Activated CD4-positive, alpha-beta T cell treated with anti-CD3 and anti-CD28 coated beads, Interleukin-2, amount 10 ng/mL, durations not matched to agents 7 days and 5 days (primary cell): ENCODE measurements at places on chromosomes 2 and 18. TPM values are rescaled to one million over a fixed set of nuclear protein-coding genes. Genes with fewer than 3 reads are reported as not detected.
A peak's percentile ranks its signal among the peaks of the same experiment; 100 is the strongest.

Gene PSMG2
- total RNA-seq, result 112 TPM

Gene OST4
- 309 TPM for total RNA-seq

Gene SERPINB4
- not detected for total RNA-seq

Gene SKA1
- 44.1 TPM for total RNA-seq

Gene TXNDC2
- total RNA-seq, result not detected

Gene KYNU
- total RNA-seq, result not detected

Gene MGAT4A
- total RNA-seq, result 109 TPM

Gene RASGRP3
- total RNA-seq, result 11.8 TPM

Gene TEX44
- not detected for total RNA-seq

- no peak overlapping the region for H3K4me3 ChIP-seq
- H3K27me3 ChIP-seq, result peaks cover 46% of the 10 kb centered on the region
Observed at GRCh38 chr2:231001921-231002320, 6.0 kb downstream of the SPATA3 start.

- DNase-seq, result no peak
- no peak overlapping the region for H3K27ac ChIP-seq
- peaks cover 26% of the 10 kb centered on the region for H3K4me1 ChIP-seq
- H3K27me3 ChIP-seq, result no peaks in the 10 kb centered on the region
- peaks cover 2% of the 10 kb centered on the region for H3K36me3 ChIP-seq
Observed at GRCh38 chr2:31940920-31941319, 69.9 kb downstream of the MEMO1 start.

DNA sequence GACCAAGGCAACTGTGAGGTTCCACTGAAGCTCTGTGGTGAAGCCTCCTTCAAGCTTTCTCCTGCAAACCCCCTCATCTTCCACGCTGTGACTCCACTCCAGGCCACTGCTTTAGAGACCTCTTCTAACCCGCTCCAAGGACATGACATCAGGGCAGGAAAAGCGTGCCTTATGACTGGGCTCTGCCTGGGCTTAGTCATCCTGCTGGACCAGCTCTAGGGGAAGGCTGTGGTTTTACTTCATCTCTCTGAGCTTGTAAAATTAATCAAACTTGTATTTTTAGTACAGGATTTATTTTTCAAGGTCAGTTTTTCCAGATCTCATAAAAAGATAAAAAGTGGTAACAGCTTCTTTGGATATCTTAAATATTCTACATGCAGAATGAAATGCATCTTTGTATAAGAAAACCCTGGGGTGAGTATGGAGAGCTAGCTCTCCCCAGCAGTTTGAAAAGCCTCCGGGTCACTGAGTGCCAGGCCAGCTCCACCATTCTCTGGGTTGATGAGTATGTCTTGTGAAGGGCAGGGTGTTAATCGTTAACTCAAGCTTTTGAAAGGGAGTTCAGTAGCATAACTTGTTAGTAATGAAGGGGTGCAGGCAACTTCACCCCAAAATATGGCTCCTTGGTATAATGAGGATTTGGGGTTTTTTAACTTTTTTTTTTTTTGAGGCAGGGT lies 33.1 kb upstream of the YPEL5 start:
- H3K4me3 ChIP-seq, result no peak overlapping the region
- H3K4me1 ChIP-seq, result peaks cover 4% of the 10 kb centered on the region
- no peaks in the 10 kb centered on the region for H3K27me3 ChIP-seq
- H3K36me3 ChIP-seq, result no peaks in the 10 kb centered on the region

GRCh38 chr2:104867813-104868504 lies 14.0 kb downstream of the POU3F3 start:
- H3K27me3 ChIP-seq, result peaks cover 93% of the 10 kb centered on the region
- peaks cover 13% of the 10 kb centered on the region for H3K4me1 ChIP-seq
- H3K4me3 ChIP-seq, result no peak overlapping the region
- no peaks in the 10 kb centered on the region for H3K36me3 ChIP-seq
- H3K27ac ChIP-seq, result no peak overlapping the region
- no peak for DNase-seq

- no peaks in the 10 kb centered on the region for H3K36me3 ChIP-seq
- no peak overlapping the region for H3K4me3 ChIP-seq
- no peaks in the 10 kb centered on the region for H3K27me3 ChIP-seq
- no peak for DNase-seq
Observed at GRCh38 chr18:49127471-49128190, 176.9 kb upstream of the SMAD7 start.

GRCh38 chr18:3652380-3653262 lies 202.6 kb downstream of the TGIF1 start:
- no peaks in the 10 kb centered on the region for H3K27me3 ChIP-seq
- H3K4me1 ChIP-seq, result peaks cover 29% of the 10 kb centered on the region
- H3K27ac ChIP-seq, result no peak overlapping the region
- no peak overlapping the region for H3K4me3 ChIP-seq
- H3K36me3 ChIP-seq, result no peaks in the 10 kb centered on the region
- peak; percentile 18 for DNase-seq

- no peaks in the 10 kb centered on the region for H3K4me1 ChIP-seq
- H3K27me3 ChIP-seq, result no peaks in the 10 kb centered on the region
- H3K27ac ChIP-seq, result no peak overlapping the region
Observed at GRCh38 chr18:37956902-37957301, 391.3 kb upstream of the CELF4 start.

DNA sequence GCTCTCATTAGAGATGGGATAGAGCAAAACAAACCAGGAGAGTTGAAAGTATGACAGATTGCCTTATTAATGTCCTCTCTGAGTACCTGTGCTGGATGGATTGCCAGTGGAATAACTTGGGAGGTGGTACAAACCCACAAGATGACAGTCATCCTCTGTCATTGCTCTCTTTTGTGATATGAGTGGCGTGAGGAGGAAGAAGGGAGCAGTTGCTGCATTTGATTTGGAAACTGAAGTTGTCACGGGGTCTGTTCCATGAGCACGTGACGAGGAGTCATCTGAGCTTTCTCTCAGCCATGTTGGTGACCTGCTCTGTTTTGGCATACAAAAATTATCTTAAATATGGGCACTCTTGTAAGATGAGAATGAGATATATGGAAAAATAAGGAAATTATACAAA lies 204.9 kb downstream of the FAM210A start:
- no peak overlapping the region for H3K4me3 ChIP-seq
- H3K36me3 ChIP-seq, result peaks cover 27% of the 10 kb centered on the region
- no peak for DNase-seq
- no peaks in the 10 kb centered on the region for H3K4me1 ChIP-seq
- H3K27ac ChIP-seq, result no peak overlapping the region
- no peaks in the 10 kb centered on the region for H3K27me3 ChIP-seq

GRCh38 chr2:163626639-163627109 lies 109.1 kb downstream of the FIGN start:
- no peak overlapping the region for H3K27ac ChIP-seq
- no peak for DNase-seq
- no peaks in the 10 kb centered on the region for H3K4me1 ChIP-seq
- H3K27me3 ChIP-seq, result no peaks in the 10 kb centered on the region

DNA sequence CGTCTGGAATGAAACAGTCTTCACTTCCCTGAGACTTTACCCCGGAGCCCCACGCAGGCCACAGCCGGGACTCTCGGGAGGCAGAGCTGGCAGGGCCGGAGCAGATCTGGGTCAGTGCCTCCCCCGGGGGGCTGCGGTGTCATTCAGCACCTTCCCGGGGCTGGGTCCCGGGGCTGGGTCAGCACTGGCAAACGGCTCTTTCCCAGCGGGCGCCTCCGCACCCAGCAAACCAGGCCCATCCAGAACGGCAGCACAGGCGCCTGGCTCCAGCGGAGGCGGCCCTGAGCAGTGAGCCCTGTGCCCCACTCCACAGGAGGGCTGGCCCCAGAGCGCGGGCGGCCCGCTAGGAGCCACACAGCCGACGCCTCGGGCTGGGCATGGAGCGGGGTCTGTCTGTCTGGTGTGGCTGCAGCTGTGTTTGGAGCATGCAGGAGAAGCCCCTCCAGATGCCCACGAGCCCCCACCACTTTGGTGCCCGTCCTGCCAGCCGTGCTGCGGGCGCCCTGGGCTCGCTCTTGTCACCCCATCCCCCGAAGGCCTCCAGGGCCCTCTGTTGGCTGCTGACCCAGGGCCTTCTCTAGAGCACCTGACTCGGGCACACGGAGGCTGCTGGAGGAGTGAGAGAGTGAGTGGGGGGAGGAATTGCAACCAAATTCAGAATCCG lies 132.1 kb upstream of the CTDP1 start:
- H3K36me3 ChIP-seq, result no peaks in the 10 kb centered on the region
- H3K27ac ChIP-seq, result no peak overlapping the region
- H3K4me3 ChIP-seq, result no peak overlapping the region
- DNase-seq, result no peak
- no peaks in the 10 kb centered on the region for H3K27me3 ChIP-seq

DNA sequence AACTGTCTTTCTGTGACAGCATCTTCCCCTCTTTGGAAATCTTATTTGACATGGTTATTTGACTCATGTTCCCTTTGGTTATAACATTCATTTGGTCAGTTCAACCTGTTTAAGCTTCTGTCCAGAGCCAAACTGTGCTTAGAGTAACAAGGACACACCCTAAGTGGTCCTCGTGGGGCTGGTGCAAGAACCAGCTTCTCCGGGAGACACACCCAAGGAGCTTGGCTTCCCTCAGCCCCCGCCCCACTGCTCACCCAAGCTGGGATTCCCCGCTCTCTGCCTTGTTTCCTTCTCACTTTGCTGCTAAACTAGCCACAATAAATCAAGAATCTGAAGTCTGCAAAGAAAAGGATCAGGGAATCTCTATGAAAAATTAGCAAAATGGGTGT lies 1.4 kb downstream of the SCYGR3 start:
- no peak for DNase-seq
- no peaks in the 10 kb centered on the region for H3K36me3 ChIP-seq
- H3K27me3 ChIP-seq, result peaks cover 31% of the 10 kb centered on the region
- H3K4me1 ChIP-seq, result peaks cover 7% of the 10 kb centered on the region
- H3K27ac ChIP-seq, result no peak overlapping the region

GRCh38 chr2:156001851-156002250 lies 330.7 kb downstream of the NR4A2 start:
- no peak overlapping the region for H3K27ac ChIP-seq
- no peaks in the 10 kb centered on the region for H3K36me3 ChIP-seq
- DNase-seq, result no peak
- H3K27me3 ChIP-seq, result no peaks in the 10 kb centered on the region
- no peaks in the 10 kb centered on the region for H3K4me1 ChIP-seq

DNA sequence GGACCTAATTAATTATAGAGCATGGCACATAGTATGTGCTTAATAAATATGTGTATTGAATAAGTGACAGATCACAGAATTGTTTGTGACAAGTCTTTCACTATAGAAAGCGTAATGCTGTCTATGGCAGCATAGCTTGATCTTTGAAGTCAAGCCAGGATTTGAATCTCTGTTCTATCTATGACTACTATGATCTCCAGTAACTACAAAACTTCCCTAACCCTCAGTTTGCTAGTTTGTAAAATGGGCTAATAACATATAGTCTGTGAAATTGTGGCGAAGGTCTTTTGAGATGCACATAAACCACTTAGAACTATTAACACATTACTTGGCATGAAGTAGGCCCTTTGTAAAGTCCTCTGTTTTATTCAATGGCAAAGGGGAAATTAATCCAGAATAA lies 4.0 kb upstream of the FHL2 start:
- H3K27ac ChIP-seq, result no peak overlapping the region
- H3K36me3 ChIP-seq, result no peaks in the 10 kb centered on the region
- H3K4me3 ChIP-seq, result no peak overlapping the region

- no peak overlapping the region for H3K4me3 ChIP-seq
- H3K36me3 ChIP-seq, result no peaks in the 10 kb centered on the region
- no peaks in the 10 kb centered on the region for H3K4me1 ChIP-seq
- H3K27ac ChIP-seq, result no peak overlapping the region
Observed at GRCh38 chr18:7663366-7664312, 96.5 kb downstream of the PTPRM start.

DNA sequence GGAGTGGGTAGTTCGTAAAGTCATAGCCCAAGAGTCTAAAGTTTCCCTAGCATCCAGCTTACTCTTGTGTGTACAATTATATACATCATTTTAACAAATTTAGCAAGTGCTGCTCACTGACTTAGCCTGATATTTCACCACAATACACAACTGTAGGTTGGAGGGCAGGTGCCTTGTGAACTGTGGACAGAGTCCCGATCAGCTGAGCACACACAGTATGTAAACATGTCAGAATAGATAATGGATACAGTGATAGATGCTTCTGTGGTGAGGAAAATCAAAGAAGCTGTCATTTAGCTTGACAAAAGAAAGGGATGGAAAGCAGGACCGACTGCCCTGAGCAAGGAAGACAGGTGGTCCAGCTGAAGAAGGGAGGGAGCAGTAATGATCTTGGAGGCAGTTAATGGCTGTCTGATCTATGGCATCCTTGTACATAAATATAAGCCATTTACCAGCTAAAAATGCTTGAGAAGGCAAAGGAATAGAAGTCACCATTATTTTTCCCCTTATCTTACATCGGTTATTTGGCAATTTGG lies 372.8 kb upstream of the UBE2E3 start:
- no peak overlapping the region for H3K4me3 ChIP-seq
- no peak for DNase-seq
- peaks cover 2% of the 10 kb centered on the region for H3K27me3 ChIP-seq
- H3K27ac ChIP-seq, result no peak overlapping the region
- no peaks in the 10 kb centered on the region for H3K4me1 ChIP-seq

GRCh38 chr18:9239720-9240119 lies 94.9 kb upstream of the TWSG1 start:
- H3K27ac ChIP-seq, result no peak overlapping the region
- H3K4me1 ChIP-seq, result peaks cover 9% of the 10 kb centered on the region
- H3K36me3 ChIP-seq, result peaks cover 53% of the 10 kb centered on the region
- no peak overlapping the region for H3K4me3 ChIP-seq
- H3K27me3 ChIP-seq, result no peaks in the 10 kb centered on the region

- H3K27me3 ChIP-seq, result no peaks in the 10 kb centered on the region
- no peaks in the 10 kb centered on the region for H3K4me1 ChIP-seq
Observed at GRCh38 chr2:137220438-137220993, 455.2 kb downstream of the THSD7B start.

- H3K4me3 ChIP-seq, result no peak overlapping the region
- no peaks in the 10 kb centered on the region for H3K4me1 ChIP-seq
- H3K27me3 ChIP-seq, result no peaks in the 10 kb centered on the region
- H3K36me3 ChIP-seq, result no peaks in the 10 kb centered on the region
- no peak for DNase-seq
Observed at GRCh38 chr2:210558708-210559107, 2.3 kb downstream of the CPS1 start.

DNA sequence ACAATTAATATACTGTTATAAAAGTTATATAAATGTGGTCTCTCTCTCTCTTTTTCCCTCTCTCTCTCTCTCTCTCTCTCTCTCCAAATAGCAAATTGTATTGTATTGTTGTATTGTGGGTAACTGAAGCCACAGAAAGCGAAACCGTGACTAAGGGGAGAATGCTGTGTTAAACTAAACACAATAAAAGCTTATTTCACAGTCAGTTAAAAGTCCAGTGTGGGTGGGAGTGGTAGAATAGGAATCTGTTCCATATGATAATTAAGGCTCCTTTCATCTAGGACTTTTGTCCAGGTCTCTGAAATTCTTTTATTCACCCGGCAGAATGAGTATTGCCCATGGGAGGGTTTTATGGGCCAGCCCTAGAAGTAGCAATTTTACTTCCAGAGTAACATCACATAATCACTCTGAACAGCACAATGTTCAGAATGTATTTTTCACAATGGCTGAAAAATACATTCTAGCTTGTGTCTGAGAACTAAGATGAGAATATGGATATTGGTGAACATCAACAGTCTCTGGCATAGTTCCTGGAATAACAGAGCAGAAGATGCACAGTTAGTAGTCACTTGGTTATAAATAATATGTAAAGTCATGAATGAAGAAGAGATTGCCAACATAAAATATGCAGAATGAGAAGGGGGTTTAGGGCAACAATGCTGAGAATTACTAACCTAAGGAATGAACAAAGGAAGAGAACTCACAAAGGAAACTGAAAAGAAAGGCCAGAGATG lies 399.1 kb downstream of the PLCL1 start:
- H3K4me3 ChIP-seq, result no peak overlapping the region
- no peak for DNase-seq
- H3K36me3 ChIP-seq, result no peaks in the 10 kb centered on the region
- H3K27ac ChIP-seq, result no peak overlapping the region
- H3K4me1 ChIP-seq, result no peaks in the 10 kb centered on the region
